Erythroblast (primary cell): ENCODE measurements at places on chromosomes 7 and 10.

DNA sequence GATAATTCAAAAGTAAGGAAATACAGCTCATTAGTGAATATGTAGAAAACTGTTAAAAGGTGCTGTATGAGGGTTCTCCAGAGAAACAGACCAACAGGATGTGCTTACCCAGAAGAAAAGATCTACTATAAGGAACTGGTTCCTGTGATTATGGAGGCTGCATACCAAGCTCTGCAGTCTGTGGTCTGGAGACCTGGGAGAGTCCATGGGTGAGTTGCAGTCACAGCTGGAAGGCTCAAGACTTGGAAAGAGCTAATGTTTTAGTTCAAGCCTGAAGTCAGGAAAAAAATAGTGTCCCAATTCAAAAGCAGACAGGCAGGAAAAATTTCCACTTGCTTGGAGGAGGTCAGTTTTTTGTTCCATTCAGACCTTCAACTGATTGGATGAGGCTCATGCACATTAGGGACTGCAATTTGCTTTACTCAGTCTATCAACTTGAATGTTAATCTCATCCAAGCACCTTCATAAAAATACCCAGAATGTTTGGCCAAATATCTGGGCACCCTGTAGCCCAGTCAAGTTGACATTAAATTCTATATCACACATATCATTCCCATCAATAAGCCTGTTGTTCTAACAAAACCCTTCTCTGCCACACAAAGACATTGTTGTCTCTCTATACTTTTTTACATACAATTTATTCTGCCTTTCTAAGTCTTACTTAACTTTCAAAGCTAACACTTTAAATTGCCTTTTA, 197.9 kb upstream of the KLF6 start:
- no peak for DNase-seq

DNA sequence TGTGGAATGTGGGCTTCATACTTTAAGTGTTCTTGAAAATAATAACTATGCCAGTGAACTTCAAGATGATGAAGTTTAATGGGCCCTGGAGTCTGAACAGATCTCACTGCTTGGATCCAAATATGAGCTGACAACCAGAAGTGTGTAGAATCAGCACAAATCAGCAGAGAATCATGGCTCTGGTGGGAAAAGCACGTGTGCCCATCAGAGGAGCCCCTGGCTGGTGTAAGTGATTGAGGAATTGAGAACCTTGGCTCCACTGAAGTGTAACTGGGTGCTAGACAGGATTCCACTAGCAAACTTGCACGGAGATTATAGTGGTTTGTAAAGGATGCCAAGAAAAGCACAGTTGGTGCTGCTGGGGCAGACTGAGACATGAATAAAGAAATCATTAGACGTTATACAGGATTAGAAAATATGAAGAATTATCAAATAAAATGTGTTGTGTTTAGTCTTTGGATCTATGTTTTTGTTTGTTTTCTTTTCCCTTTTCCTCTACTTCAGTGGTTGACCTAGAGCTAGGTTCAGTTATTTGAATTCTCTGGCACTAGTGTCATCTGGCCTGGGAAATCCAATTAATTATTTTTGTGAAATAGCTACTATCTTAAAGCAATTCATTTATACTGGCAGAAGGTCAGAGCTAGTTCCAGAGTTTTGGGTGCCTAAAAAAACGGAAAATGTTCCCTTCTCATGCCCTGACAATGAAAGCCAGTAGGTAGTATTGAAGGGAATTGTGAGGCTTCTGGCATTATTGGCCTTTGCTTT, 175.7 kb upstream of the MEOX2 start:
- DNase-seq = no peak

DNA sequence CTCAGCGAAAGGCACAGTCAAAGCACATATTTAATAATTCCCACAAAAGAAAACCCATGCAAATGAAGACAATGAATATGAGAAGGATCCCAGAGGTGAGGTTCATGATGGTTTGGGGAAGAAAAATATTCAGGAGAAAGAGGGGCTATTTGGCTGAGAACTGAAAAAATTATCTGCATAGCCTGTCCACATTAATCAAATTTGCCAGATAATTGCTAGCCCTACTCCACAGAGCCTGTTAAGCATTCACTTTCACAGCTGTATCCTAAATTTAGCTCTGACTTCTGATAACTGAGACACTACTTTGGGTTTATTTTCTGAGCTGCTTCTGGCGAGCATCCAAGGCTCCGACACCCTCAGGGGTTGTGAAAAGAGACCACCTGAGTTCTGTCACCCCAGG, 176.2 kb downstream of the HERPUD2 start:
- no peak for DNase-seq

- DNase-seq = no peak
Observed at GRCh38 chr7:832167-832967, at the start of gene SUN1. TSS of gene SUN1 (plus strand) at chr7:832476. CDS start at chr7:832525, 49 bp downstream.

DNA sequence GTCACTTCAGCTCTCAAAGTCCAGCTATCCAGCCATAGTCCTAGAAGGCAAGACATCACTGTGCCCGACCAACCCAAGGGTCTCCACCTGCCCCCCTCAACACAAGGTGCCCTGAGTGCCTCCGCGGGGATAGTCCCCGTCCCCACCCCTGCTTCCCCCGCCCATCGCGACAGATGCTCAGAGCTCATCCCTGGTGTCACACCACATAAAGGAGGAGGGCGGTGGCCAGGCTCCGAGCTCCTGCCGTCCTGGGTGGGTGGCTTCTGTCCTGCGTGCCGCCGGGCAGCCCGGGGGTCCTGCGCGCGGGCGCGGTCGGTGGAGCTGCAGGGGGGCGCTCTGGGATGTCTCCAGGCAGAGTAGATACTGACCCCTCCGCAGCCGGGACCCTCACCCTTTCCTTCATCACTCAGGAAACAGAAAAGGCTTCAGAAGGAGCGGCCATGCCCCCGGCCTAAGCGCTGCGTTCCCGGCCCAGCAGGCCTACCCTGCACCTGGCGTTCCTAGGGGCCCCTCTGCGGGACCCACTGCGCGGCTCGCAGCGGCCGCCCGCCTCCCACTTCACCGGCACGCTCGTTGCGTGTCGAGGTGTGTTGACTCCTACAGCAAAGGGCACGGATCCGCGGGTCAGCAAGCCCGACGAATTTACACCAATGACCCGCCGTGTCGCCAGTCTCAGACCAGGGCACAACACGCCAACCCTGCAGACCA, 53.4 kb downstream of the ALOX5 start:
- DNase-seq = no peak

GRCh38 chr7:15801551-15801950, 115.1 kb upstream of the MEOX2 start:
- no peak for DNase-seq

DNA sequence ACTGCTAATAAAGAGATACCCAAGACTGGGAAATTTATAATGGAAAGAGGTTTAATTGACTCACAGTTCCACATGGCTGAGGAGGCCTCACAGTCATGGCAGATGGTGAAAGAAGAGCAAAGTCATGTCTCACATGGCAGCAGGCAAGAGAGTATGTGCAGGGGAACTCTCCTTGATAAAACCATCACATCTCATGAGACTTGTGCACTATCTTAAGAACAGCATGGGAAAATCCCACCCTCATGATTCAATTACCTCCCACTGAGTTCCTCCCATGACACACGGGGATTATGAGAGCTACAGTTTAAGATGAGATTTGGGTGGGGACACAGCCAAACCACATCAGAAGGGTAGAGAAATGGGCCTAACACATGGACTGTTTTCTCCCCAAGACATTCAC, 156.3 kb downstream of the CCDC71L start:
- peak; percentile 31 for DNase-seq

GRCh38 chr7:95481271-95482165, 4.2 kb upstream of the ASB4 start:
- no peak for DNase-seq

- peak; percentile 83 for DNase-seq
Observed at GRCh38 chr7:30596014-30596641, 1.4 kb downstream of the GARS1 start.

- DNase-seq = no peak
Observed at GRCh38 chr10:84335516-84335915, 7.1 kb downstream of the CCSER2 start.

DNA sequence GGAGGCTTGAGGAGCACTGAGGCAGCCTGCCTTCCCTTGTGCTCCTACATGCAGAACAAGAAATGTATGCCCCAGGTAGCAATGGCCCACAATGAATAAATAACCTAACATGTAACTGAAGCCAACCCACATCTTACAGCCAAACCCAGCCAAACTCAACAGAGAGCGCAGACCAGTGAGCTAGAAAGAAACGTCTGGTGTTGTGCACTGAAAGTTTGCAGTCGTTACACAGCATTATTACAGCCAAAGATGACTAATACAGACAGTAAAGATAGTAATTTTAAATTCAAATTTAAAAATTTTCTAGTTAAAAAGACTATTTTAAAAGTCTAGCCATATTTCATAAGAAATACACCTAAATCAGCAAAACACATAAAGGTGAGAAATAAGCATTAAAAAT, 11.2 kb downstream of the USP6NL start:
- peak; percentile 34 for DNase-seq

DNA sequence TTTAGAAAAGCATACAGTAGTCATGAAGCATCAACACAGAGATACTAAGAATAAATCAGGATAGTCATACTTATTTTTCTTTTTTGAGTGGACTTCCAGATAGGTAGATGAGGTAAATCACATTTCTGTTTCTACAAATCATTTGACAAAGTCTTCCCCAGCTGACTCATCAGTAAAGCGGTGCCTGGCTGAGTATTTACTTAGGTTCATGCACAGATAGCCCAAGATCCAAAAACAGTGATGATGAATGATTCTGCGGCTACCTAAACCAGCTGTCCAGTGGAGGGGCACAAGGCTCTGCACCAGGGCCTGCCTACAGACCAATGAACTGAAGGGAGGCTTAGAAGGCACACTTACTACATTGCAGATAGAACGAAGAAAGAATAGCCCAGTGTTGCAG, 113.1 kb downstream of the PARP12 start:
- DNase-seq = no peak

GRCh38 chr10:97025613-97026242, 160.0 kb downstream of the SLIT1 start:
- DNase-seq = peak; percentile 76

GRCh38 chr10:78408671-78409472, 375.2 kb downstream of the RPS24 start:
- DNase-seq = peak; percentile 19

DNA sequence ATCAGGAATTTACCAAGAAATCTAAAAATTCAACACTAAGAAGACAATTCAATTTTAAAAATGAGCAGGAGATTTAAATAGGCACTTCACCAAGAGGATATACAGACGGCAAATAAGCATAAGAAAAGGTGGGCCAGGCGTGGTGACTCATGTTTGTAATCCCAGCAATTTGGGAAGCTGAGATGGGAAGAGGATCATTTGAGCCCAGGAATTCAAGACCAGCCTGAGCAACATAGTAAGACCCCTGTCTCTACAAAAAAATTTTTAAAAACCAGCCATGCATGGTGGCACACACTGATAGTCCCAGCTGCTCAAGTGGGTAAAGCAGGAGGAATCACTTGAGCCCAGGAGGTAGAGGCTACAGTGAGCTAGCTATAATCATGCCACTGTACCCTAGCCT, 3.5 kb upstream of the AKR1D1 start:
- DNase-seq = no peak

DNA sequence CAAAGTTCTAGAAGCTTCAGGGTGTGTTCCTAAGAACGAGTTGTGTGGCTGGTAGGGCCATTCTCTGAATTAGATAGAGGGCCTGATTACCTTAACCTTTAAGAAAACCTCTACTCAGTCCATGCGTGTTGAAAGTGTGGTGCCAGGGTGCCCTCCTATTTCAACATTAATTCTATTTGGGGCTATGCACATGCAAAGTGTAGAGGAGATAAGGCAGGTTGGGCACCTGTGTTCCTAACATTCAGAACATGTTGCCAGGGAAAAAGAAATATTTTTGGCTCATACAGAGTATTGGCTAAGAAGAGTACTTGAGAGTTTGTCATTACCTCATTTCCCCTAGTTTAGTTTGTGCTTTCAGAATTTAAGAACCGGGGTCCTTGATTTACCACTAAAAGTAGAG, 20.6 kb downstream of the SLC26A3 start:
- DNase-seq = no peak

DNA sequence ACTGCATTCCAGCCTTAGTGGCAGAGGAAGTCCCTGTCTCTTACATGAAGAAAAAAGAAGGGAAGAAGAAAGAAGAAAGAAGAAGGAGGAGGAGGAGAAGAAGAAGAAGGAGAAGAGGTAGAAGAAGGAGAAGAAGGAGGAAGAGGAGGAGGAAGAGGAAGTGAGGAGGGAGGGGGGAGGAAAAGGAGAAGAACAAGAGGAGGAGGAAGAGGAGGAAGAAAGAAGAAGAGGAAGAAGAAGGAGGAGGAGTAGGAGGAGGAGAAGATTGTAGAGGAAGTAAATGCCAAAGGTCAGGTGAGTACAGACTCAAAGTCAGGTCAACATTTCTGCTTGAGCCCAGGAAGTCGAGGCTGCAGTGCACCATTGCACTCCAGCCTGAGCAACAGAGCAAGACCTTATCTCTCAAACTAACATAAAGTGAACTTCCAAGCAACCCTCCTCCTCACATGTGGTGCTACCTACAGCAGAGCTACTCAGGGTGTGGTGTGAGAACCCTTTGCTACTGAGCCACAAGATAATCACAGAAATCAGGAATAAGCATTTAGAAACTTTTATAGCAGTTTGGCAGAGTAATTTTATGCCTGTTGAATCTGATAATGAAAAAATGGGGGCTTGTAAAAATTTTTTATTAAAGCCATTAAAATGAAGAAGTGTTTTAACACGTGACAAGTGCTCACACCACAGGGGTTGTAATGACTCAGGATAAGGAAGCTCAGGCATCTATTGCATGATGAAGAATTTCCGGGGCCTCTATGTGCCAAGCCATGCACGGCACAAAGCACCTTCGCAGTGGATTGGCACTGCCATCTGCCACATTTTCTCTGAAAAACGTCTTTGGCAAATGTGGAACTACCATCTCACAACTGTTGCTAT, 224.9 kb upstream of the AUTS2 start:
- no peak for DNase-seq

- DNase-seq = peak; percentile 75
Observed at GRCh38 chr7:155738652-155739537, 73.4 kb downstream of the SHH start.

GRCh38 chr7:23266918-23267317, 20.3 kb downstream of the GPNMB start:
- DNase-seq = no peak

DNA sequence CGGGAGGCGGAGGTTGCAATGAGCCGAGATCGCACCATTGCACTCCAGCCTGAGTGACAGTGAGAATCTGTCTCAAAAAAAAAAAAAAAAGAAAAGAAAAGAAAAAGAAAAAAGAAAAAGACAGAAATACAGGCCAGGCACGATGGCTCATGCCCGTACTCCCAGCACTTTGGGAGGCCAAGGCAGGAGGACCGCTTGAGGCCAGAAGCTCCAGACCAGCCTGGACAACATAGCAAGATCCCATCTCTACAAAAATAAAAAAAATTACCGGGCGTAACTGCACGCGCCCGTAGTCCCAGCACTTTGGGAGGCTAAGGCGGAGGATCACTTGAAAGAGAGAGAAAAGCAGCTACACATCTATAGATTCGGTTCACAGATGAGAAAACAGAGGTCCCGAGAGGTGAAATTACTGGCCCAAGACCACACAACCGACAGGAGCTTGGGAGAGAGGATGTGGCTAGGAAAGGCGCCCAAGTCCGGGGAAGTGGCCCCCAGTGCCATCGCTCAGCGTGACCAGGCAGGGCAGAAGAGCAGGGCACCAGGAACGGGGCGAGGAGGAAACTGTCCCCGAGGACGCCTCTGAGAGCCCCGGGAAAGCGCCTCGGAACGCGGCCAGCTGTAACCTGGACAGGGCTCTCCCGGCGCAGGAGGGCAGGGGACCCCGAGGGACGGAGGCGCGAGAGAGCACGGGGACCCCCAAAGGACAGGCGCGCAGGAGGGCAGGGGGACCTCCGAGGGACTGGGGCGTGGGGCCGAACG, 612 bp downstream of the SNX8 start:
- DNase-seq = peak; percentile 59
